Psoas muscle (tissue), 8 donors: ENCODE measurements at places on chromosomes 1 and 21. TPM values are rescaled to one million over a fixed set of nuclear protein-coding genes. Genes with fewer than 3 reads are reported as not detected.

PFKFB2 gene
- 149 TPM for total RNA-seq

GRCh38 chr1:41690331-41690730, 205.8 kb upstream of the EDN2 start:
- no peaks in the 10 kb centered on the region for H3K36me3 ChIP-seq
- H3K4me1 ChIP-seq: peaks cover 12% of the 10 kb centered on the region
- no peaks in the 10 kb centered on the region for H3K27me3 ChIP-seq

DNA sequence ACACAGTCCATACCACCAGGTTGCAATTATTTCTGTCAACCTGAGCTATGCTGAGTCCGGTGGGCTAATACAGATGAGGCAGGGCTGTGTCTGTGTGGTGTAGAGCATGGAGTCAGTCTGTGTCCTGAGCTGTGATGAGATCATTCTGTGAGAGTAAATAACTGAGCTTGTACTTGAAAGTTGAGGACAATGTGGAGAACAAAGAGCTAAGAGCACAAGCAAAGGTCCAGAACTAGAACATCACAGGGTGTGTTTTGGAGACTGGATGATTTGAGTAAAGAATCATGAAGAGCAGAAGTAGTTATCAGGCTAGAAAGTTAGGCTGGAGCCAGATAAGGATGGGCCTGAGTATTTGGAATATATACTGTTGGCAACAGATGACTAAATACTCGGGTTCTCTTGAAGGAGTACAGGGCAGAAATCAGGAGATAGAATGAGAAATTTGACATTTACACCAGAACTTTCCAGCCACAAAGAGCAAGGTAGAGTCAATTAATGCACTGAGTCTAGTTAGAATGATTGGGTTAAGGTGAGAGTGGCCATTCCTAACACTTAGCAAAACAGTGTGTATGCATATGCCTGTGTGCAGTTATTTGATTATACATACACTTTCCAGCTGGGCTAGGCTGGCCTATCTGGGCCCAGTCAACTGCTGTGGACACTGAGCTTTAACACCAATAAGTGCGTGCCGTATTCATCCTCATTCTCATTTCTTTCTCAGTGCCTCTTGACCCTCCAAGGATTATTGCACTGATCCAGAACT, 48.8 kb downstream of the LEPR start:
- H3K27ac ChIP-seq: no peak overlapping the region
- H3K27me3 ChIP-seq: no peaks in the 10 kb centered on the region
- H3K4me1 ChIP-seq: peaks cover 5% of the 10 kb centered on the region
- no peak overlapping the region for H3K4me3 ChIP-seq

- peaks cover 60% of the 10 kb centered on the region for H3K4me1 ChIP-seq
- H3K27me3 ChIP-seq: no peaks in the 10 kb centered on the region
Measured at GRCh38 chr1:43861337-43861736, 72.3 kb upstream of the ARTN start.

DNA sequence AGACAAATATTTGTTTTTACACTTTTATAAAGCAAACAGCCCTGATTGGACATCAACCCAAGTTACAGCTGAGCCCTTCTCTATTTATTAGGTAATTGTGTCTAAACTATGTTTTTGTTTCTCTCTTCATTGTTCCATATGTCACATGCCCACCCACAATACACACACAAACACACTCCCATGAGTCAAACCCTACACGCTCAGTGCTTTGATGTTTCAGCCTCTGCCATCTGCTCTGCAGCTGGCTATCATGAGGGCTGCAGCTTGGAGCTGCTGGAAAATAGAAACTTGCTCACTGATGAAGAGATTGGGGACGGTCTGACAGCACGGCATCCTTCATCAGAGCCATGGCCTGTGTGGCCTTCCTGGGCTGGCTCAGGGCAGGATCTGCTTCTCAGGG, 41.7 kb downstream of the PSMG1 start:
- no peak overlapping the region for H3K4me3 ChIP-seq
- no peaks in the 10 kb centered on the region for H3K4me1 ChIP-seq
- no peaks in the 10 kb centered on the region for H3K36me3 ChIP-seq
- H3K27ac ChIP-seq: no peak overlapping the region
- no peak for DNase-seq

VHLL gene
- not detected for total RNA-seq

- no peaks in the 10 kb centered on the region for H3K36me3 ChIP-seq
- no peak overlapping the region for H3K4me3 ChIP-seq
- H3K27me3 ChIP-seq: no peaks in the 10 kb centered on the region
- H3K4me1 ChIP-seq: no peaks in the 10 kb centered on the region
Measured at GRCh38 chr1:233566886-233567285, 47.0 kb upstream of the KCNK1 start.

DNA sequence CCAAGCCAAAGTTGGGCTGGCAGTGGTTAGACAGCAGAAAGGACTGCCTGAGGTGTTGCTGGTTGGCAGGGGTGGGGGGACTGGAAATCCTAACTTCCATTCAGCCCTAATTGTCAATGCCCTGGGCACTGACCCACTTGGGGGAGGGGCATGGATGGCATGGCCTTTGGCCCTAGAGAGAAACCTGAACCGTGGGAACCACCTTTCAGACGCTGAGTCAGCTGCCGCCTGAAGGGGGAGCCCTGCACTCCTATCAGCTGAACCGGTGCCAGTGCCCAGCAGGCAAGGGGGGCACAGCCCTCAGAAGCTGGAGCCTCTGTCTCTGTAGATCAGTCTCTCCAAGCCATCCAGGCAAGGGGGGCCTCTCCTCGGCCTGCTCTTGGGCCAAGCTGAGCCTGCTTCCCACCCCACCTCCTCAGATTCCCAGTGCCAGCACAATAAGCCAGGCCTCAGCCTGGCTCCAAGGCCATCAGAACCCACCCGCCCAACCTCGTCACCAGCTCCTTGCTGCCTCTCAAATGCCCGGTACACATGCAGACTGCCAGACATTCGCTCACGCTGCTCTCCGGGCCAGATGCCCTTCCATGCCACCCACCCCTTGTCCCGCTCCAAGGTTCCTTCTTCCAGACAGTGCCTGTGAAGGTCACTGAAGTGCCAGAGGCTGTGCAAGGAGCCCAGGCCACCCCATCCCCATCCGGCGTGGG, 11.6 kb downstream of the TINAGL1 start:
- peaks cover 33% of the 10 kb centered on the region for H3K4me1 ChIP-seq
- H3K4me3 ChIP-seq: peak overlapping the region; percentile 57
- peak overlapping the region; percentile 74 for H3K27ac ChIP-seq
- H3K27me3 ChIP-seq: no peaks in the 10 kb centered on the region
- H3K36me3 ChIP-seq: peaks cover 7% of the 10 kb centered on the region

GRCh38 chr1:239833723-239834122, 258.0 kb upstream of the FMN2 start:
- H3K27me3 ChIP-seq: no peaks in the 10 kb centered on the region
- no peaks in the 10 kb centered on the region for H3K4me1 ChIP-seq
- H3K27ac ChIP-seq: no peak overlapping the region
- no peak overlapping the region for H3K4me3 ChIP-seq
- H3K36me3 ChIP-seq: no peaks in the 10 kb centered on the region

SPRR2B gene
- not detected for total RNA-seq

DNA sequence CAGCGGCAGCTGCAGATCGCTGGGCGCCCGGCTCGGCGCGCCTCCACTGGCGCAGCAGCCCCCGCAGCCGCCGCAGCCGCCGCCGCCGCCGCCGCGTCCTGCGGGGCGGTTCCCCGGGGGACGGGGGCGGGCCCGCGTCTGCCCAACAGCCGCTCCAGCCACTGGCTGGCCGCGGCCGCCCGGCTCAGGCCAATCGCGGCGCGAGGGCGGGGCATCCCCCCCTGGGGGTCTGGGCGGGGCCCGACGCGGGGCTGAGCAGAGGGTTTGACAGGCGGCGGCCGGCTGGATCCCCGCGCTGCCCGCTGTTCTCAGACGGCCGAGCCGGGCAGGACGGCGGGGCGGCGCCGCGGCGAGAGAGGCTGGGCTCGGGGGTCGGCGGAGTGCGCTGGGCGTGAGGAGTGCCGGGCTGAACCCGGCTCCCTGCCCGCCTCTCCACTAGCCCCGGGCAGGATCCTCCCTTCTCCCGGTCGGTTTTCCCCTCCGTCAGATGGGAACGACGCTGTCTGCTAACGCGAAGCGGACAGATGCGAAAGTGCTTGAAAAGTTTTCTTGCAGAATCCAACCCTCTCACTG, at the start of gene GLIS1:
Gene GLIS1 (minus strand): TSS at position 56 of the 573 bp plus-strand sequence. CDS start 1,100 bp downstream, outside the sequence.
- DNase-seq: peak; percentile 88
- peaks cover 62% of the 10 kb centered on the region for H3K27me3 ChIP-seq
- H3K4me3 ChIP-seq: peak within 1 kb of the TSS; percentile 79
- no peak within 1 kb of the TSS for H3K27ac ChIP-seq

GRCh38 chr1:7015022-7015421, 229.8 kb downstream of the CAMTA1 start:
- peaks cover 6% of the 10 kb centered on the region for H3K4me1 ChIP-seq
- no peak overlapping the region for H3K27ac ChIP-seq
- no peaks in the 10 kb centered on the region for H3K27me3 ChIP-seq
- no peak for DNase-seq
- no peak overlapping the region for H3K4me3 ChIP-seq
